ENCODE measurements at places on chromosomes 12 and 14. TPM values are rescaled to one million over a fixed set of nuclear protein-coding genes. Genes with fewer than 3 reads are reported as not detected.
A peak's percentile ranks its signal among the peaks of the same experiment; 100 is the strongest.

The A2M gene
- 2.9 TPM for total RNA-seq

The RAPGEF3 gene
- 4.3 TPM for total RNA-seq

The SERPINA12 gene
- not detected for total RNA-seq

The OR10A7 gene
- total RNA-seq, result not detected

The C12orf50 gene
- total RNA-seq, result not detected

The KLRG1 gene
- under 0.01 TPM for total RNA-seq

GRCh38 chr12:109815757-109816617 lies 17.2 kb downstream of the TRPV4 start:
- no peak for DNase-seq

DNA sequence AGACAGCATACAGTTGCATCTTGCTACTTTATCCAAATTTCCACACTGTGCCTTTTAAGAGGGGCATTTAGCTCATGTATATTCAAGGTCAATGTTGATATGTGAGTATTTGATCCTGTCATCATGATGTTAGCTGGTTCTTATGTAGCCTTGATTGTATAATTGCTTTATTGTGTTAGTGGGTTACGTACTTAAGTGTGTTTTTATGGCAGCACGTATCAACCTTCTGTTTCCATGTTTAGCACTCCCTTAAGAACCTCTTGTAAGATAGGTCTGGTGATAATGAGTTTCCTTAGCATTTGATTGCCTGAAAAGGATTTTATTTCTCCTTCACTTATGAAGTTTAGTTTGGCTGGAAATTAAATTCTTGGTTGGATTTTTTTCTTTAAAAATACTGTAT lies 445.2 kb downstream of the NAV3 start:
- DNase-seq, result no peak

DNA sequence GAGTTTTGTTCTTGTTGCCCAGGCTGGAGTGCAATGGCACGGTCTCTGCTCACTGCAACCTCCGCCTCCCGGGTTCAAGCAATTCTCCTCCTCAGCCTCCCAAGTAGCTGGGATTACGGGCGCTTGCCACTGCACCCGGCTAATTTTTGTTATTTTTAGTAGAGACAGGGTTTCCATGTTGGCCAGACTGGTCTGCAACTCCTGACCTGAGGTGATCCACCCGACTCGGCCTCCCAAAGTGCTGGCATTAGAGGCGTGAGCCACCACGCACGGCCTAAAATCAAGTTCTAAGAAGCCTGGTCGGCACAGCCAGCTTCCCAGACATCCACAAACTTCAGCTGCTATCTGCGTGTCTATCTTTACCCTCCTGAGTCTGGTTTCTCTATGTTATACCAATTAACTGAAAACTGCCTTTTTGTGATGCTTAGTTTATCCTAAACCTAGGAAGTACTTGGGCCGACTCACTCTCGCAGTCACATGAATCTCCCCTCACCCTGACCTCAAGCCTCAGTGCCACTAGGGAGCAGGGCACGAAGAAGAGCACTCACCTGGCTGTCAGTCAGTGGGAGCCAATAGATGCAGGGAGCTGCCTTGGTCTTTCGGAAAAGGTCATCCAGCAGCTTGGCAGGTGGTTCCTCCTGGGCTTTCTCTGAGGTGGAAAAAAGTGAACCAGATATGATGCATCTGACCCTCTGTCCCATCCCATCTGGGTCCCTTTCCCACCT lies 3.4 kb upstream of the CDH24 start:
- peak; percentile 46 for DNase-seq

DNA sequence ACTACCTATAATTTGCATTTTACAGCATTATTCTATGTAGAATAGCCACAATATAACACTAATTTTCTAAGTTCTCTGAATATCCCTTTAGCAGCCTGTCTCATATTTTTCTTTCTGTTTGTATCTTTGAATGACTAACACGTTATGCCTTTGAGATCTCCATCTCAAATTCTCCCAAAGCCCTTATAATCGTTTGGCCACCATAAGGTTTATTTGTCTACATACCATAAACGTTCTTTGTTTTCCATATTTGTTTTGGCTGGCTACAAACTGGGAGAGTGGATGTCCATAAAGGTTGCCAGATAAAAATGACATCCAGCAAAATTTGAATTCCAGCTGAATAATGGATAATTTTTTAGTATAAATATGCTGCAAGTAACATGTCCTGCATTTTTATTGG lies 203.7 kb downstream of the STXBP6 start:
- DNase-seq, result no peak

DNA sequence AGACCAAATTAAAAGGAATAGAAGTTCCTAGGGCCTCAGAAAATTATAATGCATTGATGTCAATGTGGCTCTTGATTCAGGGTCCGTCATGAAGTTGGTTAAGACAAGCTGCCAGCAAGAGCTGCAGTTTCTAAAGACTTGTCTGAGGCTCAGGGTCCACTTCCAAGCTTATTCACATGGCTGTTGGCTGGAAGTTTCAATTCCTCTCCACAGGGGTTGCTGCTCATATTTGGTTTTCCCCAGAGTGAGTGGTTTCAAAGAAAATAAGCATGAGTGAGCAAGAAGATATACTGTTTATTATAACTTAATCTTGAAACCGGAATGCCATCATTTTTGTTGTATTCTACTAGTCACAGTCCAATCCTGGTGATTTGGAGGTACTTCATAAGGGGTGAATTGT lies 1247.4 kb downstream of the LRFN5 start:
- no peak for DNase-seq

- DNase-seq, result no peak
Measured at GRCh38 chr12:94689002-94689645, 38.8 kb upstream of the TMCC3 start.

- DNase-seq, result peak; percentile 78
Measured at GRCh38 chr12:131390412-131391334, 320.2 kb upstream of the SFSWAP start.

DNA sequence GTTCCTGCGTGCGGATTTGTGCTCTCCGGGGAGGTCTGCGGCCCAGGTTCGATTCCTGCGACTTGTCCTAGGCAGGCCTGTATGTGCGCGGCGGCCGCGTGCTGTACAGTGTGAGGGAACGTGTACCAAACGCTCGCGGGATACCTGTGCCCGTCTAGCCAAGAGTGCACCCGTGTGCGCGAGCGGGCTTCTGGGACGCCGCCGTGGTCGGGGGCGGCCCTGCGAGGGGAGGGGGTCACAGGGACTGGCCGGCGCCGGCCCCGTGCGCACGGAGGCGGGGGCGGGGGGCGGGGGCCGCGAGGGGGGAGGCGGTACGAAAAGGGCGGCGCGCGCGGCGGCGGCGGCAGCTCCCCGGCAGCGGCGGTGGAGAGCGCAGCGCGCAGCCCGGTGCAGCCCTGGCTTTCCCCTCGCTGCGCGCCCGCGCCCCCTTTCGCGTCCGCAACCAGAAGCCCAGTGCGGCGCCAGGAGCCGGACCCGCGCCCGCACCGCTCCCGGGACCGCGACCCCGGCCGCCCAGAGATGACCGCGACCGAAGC lies at the start of gene DLK1:
TSS of gene DLK1 (plus strand) at position 343 of the 536 bp plus-strand sequence. CDS start at position 520, 177 bp downstream.
- DNase-seq, result peak; percentile 74

DNA sequence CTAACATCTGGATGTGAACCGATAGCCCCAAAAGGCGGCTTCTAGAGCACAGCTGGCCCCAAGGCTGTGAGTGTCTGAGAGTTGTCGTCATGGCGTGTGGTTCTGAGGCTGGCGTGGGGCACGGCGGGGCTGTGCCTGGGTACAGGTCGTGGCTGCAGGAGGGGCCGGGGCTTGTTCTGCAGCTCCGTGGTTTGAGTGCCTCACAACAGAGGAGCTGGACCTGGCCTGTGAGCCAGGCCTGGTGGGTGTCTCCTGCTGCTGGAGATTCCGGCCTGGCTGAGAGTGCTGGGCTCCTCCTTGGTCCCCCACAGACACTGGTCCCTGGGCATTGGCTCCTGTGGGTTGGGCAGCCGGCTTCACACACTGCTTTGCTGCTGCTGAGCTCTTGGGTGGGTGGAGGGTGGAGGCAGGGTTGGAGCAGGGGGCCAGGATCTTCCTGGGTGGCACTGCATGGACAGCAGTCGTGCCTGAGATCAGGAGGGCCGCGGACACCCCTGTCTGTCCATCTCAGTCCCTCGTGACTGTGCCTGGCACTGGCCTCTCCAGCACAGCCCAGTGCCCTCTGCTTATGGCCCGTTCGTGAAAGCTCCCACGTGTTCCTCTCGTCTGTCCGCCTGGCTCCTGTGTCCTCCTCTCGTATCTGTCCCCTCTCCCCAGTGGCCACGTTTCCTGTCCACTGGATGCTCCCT lies 31.8 kb upstream of the TEX22 start:
- DNase-seq, result no peak

DNA sequence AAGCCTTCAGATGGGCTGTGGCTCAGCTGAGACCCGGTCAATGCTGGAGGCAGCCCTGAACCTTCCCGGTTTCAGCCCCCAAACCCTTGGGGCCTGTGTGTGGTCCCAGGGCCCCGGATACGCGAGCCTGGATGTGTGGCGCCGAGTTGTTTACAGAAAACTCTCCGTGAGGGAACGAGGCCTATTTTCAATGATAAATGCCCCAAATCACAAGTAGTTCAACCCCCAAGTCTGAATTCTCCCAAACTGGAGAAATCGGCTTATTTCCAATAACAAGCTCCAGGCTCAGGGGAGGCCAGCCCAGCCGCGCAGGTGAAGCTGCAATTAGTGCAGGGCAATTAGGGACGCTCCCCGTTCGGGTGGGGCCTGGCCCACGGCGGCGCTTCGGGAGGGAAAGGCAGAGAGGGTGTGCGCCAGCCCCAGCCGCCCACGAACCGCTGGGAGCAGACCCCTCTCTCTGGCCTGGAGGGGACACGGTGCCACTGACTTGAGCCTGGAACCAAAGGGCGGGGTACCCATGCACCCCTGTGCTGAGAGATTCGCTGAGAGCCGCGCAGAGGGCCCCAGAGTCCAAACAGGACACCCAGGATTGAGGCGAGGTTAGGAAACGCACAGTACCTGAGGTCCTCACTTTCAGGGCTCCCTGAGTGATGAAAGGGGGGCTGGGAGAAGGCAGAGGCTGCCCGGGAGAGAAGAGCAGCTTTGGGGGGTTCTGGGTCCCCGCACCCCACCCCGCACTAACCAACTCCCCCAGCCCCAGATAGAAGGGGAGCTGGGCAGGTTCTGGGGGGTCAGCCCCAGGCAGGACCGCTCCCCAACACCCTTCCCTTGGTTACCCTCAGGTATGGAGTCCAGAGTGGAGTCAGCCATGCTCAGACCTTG lies 14.2 kb upstream of the ANKRD9 start:
- DNase-seq, result peak; percentile 62

DNA sequence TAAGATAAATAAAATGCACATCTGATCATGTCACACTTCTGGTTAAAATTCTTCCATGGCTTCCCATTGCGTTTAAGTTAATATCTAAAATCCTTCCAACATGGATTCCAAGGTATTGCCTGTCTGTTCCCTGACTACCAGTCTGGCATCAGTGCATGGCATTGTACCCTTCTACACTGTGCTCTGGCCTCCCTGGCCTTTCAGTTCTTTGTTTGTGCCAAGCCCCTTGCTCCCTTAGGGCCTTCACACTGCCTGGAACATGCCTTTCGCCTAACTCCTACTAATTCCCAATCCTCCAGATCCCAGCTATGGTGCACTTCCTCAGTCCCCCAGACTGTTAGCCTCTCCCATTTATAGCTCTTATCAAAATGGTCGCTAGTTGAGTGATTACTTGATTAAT lies 6.3 kb downstream of the CIPC start:
- DNase-seq, result no peak

DNA sequence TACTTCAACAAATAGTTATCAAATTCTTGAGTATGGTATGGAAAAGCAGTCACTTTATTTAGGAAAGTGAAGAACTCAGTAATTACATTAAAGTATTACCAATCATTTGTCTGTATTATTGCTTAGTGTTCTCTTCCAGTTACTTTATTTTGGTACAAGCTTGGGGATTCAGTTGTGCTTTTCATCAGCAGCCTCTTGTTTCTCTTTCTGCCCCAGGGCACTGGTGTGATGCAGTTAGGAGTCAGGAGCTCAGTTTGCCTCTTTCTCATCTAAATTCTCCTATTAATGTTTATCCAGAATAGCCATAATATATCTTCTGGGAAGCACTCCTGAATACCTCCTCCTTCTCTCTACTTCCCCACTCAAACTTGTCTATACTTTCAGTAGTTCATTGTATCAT lies 25.7 kb downstream of the PMCH start:
- DNase-seq, result no peak

GRCh38 chr14:67579636-67580035 lies 20.4 kb downstream of the PIGH start:
- DNase-seq, result no peak

DNA sequence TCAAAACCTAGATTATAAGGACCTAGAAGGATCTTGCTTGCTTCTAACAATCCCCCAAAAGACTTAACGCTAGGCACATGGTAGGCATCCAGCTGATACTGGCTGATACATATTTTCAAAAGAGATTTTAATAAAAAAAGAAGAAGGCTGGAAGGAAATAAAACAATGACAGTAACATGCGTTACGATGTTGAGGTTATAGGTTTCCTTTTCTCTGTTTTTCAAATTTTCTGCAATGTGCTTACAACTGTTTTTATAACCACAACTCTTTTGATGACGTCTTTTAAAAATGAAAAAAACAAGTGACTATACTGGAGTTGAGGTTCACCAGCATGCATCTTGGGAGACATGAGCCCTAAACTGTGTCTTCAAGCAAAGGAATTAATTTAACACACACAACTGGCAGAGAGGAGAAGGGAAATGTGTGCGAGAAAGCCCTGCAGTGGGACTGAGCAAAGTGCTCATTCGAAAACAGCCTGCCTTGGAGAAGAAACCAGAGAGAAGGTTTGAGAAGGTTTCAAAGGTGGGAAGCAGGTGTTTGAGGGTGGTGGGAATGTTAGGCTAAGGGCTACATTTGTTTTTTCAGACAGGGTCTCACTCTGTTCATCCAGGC lies 80.4 kb downstream of the DUSP16 start:
- DNase-seq, result no peak

GRCh38 chr14:21309238-21309636 lies 29.4 kb downstream of the RPGRIP1 start:
- DNase-seq, result no peak

- peak; percentile 65 for DNase-seq
Measured at GRCh38 chr12:120905856-120906384, 1.8 kb upstream of the SPPL3 start.

DNA sequence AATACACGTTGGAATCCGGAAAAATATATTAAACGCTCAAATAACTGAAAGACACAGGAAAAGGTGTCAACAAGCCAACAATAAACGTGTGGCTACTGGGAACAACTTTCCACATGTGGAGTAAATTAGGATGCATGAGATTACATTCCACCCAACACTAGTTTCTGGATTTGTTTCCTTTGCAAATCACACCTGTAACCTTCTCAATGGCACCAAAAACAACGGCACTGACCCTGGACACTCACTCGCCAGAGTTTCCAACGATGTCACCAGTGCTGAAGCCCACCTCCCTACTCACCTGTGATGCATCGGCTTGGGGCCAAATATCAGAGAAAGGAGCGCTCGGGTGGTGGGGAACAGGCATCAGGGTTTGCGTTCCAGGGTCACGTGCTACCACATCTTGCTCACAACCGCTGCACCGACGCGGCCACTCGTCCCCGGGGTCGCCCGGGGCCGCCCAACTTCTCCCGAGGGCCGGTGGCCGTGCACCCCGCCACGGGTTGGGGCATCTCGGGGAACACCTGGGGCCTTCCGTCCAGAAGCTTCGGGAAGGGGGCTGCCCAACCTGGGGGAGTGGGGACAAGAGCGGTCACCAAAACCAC lies 629 bp downstream of the PRDM4 start:
- DNase-seq, result peak; percentile 73
